ENCODE measurements at places on chromosomes 7 and 10.

DNA sequence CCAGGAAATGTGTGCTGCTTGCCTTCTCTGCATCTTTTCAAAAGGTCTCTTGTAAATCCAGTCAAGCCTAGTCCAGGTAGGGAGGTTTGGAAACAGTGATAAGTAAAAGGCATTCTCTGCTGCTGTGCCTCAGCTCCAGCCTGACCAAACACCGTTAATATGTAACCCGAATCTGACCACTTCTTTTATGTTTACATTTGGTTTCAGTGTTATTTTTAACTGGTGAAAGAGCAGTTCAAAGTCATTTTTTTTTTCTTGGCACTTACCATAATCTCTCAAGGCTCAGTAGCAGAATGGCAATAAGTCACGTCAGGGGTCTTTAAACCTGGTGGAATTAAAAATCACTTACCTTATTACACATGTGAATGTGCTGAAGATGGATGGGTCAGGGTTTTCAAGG lies 216.8 kb downstream of the PTEN start:
- DNase-seq = peak; percentile 63

DNA sequence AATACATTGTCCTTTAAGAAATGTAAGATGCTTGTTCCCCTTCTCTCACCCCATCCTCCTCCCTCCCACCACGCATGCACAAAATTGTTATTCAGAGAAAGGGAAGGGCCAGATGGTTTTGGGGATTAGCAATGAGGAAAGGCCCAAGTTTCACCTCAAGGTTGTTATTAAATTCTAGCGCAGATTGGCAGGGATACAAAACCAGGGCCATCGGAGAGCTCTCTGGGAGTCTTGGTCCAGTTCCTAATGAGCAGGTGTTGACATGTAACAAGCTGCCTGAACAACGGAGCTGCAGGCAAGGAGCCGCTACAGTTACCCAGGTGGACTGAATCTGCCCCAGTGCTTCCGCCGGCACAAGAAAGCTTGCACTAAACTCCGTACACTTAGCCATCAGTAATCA lies 9.7 kb upstream of the ANK3 start:
- no peak for DNase-seq

DNA sequence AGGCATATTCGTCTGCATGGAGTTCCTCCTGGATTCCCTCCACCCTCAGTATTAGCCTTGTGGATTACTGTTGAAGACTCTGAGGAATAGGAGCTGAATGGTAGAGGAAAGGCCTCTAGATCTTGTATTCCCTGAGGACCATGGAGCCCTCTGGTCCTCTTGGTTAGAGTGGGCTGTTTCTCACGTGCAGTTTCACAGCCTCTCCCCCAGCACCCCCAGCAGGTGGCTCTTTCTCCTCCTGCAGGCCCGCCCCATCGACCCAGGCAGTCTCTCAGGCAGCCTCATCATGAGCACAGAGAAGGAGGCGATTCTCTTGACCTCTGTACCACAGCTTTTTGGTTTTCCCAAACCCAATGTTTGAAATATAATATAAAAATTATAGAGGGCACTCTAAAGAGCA lies 102.0 kb downstream of the WNT2 start:
- no peak for DNase-seq

- DNase-seq = no peak
These were observed 13.3 kb upstream of the DAGLB start for GRCh38 chr7:6460990-6461584.

DNA sequence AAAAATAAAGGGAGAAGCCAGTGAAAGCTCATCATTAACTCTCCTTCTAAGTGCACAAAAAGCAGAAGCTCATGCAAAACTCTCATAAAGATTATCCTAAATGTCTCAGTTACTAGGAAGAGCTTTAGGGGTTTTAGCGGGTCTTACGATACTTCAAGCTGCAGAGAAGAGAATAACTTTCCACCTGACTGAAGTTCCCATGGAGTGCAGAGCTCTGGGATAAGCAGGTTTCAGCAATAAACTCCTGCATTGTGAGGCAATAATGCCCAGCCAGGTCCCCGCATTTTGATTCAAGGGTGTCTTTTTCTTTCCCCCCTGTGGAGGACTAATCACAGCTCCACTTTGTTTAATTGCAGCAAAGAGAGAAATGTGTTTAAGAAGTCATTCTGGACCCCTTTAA lies 241.9 kb upstream of the SP8 start:
- DNase-seq = no peak

DNA sequence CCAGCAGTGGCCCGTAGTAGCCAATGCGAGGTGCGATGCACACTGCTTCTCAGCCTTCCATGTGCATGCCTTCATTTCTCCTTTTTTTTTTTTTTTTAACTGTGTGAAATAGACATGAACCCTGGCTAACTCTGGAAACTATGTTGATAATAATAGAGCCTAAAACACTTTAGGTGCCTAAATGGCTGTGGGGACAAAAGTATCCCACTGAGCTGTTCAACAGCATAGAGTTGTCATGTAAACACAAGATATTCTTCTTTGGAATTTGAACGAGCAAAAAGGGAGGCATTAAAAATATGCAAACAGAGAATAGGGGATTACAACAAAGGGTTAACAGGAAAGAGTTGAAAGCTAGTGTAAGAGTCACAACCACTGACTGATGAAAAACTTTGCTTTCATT lies 162.1 kb upstream of the NOBOX start:
- no peak for DNase-seq

- DNase-seq = peak; percentile 14
These were observed 11.7 kb downstream of the LRRC20 start for GRCh38 chr10:70370766-70371165.

GRCh38 chr10:108346066-108346465 lies 1181.6 kb upstream of the SORCS1 start:
- no peak for DNase-seq

- peak; percentile 98 for DNase-seq
These were observed 135.3 kb downstream of the KIAA1217 start for GRCh38 chr10:24344279-24344678.

DNA sequence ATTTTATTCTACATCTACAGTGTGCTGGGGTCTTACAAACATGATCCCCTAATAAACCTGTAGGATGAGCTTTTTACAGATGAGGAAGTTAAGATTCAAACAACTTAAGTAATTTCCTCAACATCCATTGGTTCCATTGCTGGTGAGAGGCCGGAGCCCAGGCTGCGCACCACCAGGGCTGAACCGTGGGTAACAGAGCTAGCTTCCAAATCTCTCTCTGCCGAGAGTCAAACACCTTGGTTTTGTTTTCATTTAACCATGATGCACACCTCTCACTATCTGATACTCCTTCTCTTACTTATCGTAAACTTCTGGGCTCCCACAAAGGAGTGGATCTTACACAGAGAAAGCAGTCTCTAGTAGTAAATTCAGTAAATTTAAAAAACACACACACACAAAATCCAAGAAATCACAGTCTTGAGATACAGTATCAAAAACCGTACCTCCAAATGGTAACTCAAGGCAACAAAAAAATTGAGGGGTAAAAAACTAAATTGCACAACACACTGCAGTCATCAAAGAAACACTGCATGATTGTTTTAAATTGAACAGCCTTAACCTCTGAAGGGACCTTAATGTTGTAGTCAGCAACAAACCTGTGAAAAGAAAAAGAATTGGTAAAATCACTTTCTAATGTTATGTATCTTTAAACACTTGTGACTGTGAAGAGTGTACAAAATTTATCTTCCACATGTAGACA lies 20.5 kb downstream of the SGMS1 start:
- DNase-seq = no peak

- peak; percentile 7 for DNase-seq
These were observed 395 bp downstream of the ZNF487 start for GRCh38 chr10:43437141-43437870.

- peak; percentile 28 for DNase-seq
These were observed 4.0 kb downstream of the TNRC18 start for GRCh38 chr7:5419539-5420066.

DNA sequence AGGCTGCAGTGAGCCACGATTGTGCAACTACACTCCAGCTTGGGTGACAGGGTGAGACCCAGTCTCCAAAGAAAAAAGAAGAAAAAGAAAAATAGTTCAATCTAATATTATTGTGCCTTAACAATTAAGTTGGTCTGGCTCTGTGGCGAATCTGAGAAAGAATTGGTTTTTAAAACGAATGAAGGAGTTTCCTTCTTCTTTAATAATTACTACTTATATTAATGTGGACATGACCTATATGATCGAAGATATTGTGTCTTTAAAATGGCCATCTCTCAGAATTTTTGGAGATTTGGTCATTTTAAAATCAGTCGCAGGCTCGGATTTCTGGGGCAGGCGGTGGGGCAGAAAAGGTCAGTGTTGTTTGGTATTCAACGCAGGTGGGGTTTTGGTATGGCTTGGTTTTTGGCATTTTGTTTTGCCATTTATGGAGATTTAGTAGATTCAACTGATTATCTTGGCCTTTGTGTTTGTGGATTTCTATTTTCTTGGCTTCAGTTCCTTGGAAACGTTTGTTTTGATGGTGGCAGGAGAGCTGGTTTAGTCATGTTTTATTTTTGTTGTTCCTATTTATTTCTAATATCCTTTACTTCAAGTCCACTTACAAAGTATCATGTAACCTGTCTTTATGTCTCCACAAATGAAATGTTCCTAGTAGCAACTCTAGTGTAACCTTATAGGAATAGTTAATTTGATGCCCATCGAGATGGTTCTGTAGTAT lies 178.8 kb upstream of the MKLN1 start:
- no peak for DNase-seq

GRCh38 chr7:91285696-91286355 lies 21.6 kb downstream of the FZD1 start:
- DNase-seq = peak; percentile 61

GRCh38 chr7:45203936-45204445 lies 46.4 kb downstream of the RAMP3 start:
- DNase-seq = peak; percentile 53

GRCh38 chr7:78523930-78524329 lies 725.4 kb downstream of the PHTF2 start:
- DNase-seq = no peak

- DNase-seq = no peak
These were observed 160.1 kb downstream of the NEURL1 start for GRCh38 chr10:103653581-103654037.

- no peak for DNase-seq
These were observed 26.3 kb upstream of the SH3PXD2A start for GRCh38 chr10:103881416-103882284.

DNA sequence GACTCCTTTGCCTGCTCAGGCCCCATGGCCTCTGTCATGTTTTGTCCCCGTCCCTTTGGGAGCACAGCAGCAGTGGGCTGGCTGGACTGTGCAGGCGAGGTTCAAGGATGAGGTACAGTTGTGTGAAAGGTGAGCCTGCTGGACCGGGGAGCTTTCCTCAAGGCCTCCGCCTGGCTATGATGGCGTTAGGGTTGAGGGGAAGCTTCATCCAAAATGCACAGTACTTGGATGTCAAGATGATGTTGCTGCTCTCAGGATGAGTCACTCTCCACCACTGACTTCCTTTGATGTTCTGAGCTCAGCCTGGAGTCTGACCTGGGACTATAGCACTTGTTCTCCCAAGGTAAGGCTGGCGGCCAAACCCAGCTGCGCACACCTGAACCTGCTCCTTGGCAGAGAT lies 152.7 kb upstream of the SHH start:
- DNase-seq = no peak

DNA sequence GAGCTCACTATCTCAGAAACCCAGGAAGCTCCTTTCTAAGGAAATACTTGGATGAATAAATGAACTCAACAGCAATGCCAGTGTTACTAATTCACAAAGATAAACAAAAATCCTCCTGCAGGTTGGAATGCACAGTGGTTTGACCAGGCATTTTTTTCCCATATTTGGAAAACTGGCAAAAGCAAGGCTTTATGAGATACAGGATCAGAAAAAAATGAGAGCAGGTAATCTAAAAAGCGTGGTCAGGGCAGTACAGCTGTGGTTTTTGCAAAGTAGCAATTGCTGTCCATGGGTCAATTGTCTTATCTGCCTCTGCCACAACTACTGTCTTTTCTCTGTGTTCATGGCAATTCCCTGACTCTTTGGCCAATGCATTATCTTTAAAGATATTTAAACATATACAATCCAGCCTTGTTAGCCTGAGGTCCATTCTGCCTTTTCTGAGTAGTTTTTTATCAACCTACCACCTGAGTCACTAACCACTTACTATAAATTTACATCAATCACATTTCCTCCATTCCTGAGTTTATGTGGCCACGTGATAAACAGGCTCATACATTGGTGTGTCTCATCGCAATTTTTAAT lies 564.5 kb upstream of the IGFBP3 start:
- peak; percentile 79 for DNase-seq

DNA sequence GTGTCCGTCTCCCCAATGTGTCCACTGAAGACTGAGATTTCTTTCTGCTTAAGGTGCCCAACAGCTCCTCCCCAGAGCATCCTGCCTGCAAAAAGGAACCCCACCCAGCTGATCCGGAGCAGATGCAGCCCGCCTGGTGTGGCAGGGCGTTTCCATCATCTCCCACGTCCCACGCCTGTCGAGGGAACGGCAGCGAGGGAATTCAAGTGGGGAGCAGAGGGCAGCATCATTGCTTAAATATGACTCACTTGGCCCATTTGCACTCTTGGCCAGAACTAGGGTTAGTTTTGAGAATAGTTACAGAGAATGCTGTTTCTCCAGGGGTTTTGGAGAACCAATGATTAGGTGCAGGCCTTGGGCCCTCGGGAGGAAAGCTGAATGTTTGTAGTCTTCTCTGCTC lies 20.8 kb downstream of the VWA2 start:
- peak; percentile 60 for DNase-seq

DNA sequence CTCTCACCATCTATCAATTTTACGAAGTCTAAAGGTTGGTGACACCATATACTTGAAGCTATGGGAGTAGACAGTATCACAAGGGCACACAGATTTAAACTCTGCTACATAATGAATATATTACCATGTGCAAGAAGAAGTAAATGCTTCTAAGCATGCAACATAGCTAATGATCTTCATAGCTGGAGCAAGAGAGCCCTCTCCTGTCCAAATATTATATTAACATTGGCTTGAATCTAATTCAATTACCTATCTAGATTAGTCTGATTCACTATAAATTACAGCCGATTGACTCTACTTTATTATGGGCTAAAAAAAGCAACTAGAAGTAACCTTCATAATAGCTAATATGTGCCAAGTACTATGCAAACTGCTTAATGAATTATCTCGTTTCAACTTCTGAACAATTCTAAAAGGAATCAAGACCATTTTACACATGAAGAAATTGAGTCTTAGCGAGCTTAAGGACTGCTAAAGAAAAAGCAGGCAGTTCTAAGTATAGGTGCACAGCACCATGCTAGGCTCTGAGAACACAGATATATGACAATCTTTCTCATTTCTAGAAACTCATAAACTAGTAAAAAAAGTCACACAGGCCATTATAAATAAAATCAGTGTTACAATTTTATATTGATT lies 21.9 kb downstream of the FRA10AC1 start:
- DNase-seq = peak; percentile 56

- no peak for DNase-seq
These were observed 64.5 kb downstream of the CARD11 start for GRCh38 chr7:2979201-2979631.

GRCh38 chr10:75508239-75508813 lies 76.9 kb downstream of the LRMDA start:
- DNase-seq = peak; percentile 13

- DNase-seq = no peak
These were observed 76.8 kb upstream of the INSIG1 start for GRCh38 chr7:155220903-155221302.

GRCh38 chr10:98172495-98172894 lies 38.0 kb downstream of the R3HCC1L start:
- DNase-seq = no peak

GRCh38 chr10:76251841-76252671 lies 820.6 kb downstream of the LRMDA start:
- DNase-seq = peak; percentile 93

- DNase-seq = no peak
These were observed 396.5 kb downstream of the ADRA2A start for GRCh38 chr10:111473361-111473760.

GRCh38 chr10:72997099-72997498 lies 42.5 kb upstream of the PLA2G12B start:
- DNase-seq = no peak

GRCh38 chr10:129916506-129916995 lies 47.5 kb downstream of the EBF3 start:
- no peak for DNase-seq
